ENCODE measurements at places on chromosomes 5 and 9.

DNA sequence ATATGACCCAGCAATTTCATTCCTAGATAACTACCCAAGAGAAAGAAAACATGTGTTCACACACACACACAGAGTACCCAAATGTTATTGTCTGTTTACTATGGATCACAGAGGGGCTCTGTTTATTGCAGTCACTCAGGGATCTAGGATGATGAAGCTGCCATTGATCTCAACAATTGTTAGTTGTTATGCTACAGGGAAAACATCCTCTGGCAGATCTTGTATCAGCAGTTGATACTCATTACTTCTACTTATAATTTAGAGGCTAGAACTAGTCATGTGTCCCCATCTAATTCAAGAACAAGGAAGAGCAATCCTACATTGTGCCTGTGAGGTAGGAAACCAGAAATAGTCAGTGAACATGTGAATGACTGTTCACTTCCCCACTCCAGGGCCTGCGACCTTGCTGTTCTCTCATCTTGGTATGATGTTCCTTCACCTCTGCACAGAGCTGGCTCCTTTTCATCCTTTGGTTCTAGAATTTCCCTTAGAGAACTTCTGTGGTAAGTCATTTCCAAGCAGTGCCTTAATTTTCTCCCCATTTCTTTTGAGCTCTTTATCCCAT, 30.3 kb downstream of the NMUR2 start:
- H3K27ac ChIP-seq, result no peak overlapping the region
- no peaks in the 10 kb centered on the region for H3K36me3 ChIP-seq
- no peaks in the 10 kb centered on the region for H3K4me1 ChIP-seq
- H3K4me3 ChIP-seq, result no peak overlapping the region
- no peak for DNase-seq
- H3K27me3 ChIP-seq, result no peaks in the 10 kb centered on the region

DNA sequence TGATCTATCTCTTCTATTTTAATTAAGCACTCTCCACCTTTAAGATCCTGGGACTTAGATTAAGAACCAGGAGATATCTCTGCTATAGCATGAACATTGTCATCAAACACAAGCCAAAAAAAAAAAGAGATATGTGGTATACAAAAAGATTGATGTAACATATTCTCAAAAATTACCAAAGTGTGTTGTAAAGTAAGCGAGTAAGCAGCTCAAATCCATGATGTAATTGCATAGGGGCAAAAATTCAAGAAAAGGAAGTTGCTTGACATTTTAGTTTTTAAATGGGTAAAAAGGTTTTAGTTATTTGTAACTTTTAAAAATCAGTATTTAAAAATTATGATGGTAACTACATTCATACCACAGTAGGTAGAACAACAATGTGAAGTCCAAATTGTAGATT, 40.7 kb downstream of the CNTRL start:
- no peak overlapping the region for H3K27ac ChIP-seq
- H3K4me3 ChIP-seq, result no peak overlapping the region
- no peaks in the 10 kb centered on the region for H3K27me3 ChIP-seq
- H3K4me1 ChIP-seq, result no peaks in the 10 kb centered on the region
- H3K36me3 ChIP-seq, result no peaks in the 10 kb centered on the region

DNA sequence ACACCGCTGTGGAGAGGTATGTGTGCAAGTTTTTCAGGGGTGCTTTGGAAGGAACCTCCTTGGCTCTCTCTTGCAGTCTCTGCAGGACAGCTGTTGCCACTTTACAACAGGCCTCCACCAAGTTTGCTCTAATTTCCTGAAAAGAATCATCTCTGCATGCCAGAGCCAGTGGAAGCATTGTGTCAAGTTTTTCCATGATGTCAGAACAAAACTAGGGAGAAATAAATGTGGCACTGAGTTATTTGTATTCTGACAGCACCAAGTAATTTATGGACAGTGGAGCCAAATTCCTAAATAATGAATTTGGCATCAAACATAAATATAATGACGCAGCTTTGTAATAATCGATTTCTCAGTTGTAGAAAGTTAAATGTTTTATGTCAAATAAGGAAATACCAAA, 146.9 kb downstream of the KIAA0825 start:
- H3K4me1 ChIP-seq, result no peaks in the 10 kb centered on the region
- H3K36me3 ChIP-seq, result no peaks in the 10 kb centered on the region
- no peak overlapping the region for H3K27ac ChIP-seq
- no peaks in the 10 kb centered on the region for H3K27me3 ChIP-seq

DNA sequence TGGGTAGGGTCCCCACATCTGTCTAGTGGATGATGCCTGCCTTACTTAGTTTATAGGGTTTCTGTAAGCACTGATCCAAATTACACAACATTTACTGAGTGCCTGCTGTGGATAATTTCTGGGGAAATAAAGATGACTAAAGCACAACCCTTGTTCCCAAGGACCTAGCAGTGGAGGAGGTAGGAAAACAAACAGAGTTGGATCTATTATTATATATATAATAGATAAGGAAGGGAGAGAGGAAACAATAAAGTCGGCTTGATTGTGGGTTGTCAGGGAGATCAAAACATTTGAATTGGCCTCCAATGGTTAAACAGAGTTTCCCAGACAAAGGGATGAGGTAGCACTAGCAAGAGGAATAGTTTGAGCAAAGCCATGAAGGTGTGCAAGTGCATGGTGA, 14.0 kb downstream of the IL33 start:
- no peak overlapping the region for H3K4me3 ChIP-seq
- no peaks in the 10 kb centered on the region for H3K36me3 ChIP-seq
- H3K27ac ChIP-seq, result no peak overlapping the region
- peaks cover 10% of the 10 kb centered on the region for H3K4me1 ChIP-seq

DNA sequence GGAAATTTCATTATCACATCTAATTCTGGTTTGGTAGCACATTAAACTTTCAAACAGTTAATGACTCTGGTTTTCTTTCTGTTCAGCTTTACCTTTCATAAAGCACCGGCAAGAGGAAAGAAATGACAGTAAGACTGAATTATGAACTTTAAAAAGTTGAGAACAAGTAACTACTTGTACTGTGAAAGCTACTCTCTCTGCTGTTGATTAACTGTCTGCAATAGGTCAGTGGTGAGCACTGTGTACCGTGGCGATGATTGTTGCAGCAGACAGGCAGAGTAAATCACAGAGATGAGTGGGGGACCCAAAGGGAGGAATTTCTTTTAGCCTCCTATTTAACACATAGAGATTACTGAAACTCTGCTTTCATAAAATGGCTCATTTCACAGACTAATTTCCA, 74.0 kb upstream of the MEF2C start:
- DNase-seq, result no peak
- H3K4me3 ChIP-seq, result no peak overlapping the region
- H3K36me3 ChIP-seq, result no peaks in the 10 kb centered on the region
- H3K27me3 ChIP-seq, result no peaks in the 10 kb centered on the region

DNA sequence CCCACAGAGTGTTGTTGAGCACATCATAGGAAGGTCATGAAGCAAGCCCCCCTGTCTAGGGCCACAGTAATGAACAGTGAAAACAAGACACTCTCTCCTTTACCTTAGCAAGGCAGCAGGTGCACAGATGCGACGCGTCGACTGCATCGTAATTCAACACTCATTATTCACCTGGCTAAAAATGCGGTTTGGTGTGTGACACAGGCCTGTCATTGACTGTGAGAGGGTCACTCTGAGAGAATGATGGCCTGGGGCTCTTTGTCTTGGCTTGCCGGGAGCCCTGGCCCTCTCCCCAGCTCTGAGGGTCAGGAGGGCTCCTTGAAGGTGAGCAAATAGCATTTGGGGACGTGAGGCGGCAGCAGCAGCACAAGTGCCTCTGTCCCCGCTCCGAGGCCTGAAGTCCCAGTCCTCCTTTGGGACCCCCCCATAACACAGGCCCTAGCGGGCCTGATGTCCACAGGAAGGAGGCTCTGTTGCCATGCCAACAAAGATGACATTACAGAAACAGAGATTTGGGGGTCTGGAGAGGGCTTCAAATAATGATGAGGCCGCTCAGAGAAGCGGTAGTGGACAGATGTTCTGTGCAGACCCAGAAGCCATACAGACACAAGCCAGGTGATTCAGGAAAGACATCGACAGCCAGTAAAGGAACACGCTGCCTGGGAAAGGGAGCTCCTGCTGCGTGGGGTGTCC, 46.7 kb downstream of the SHB start:
- H3K4me1 ChIP-seq, result peaks cover 82% of the 10 kb centered on the region
- H3K27me3 ChIP-seq, result no peaks in the 10 kb centered on the region
- no peak for DNase-seq
- no peak overlapping the region for H3K27ac ChIP-seq

DNA sequence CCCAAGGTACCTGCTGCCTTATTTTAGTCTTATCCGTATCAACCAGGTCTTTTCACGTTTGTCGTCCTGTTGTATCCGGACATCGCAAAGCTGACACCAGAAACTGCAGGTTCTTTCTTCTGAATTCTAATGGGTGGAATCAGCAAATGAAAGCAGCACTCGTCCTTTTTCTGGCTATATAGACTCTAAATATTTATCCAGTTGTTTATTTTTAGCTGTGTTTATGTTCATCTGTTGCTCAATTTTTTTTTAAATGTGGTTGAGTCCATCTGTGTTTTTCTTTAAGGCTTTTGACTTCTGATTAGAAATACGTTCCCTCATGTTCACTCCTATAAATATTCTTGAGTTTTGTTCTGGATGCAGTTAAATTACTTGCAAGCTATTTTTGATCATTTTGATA, 831.7 kb downstream of the MTRR start:
- H3K27ac ChIP-seq, result no peak overlapping the region
- DNase-seq, result no peak
- no peaks in the 10 kb centered on the region for H3K36me3 ChIP-seq
- H3K27me3 ChIP-seq, result no peaks in the 10 kb centered on the region
- H3K4me3 ChIP-seq, result no peak overlapping the region

GRCh38 chr5:6504677-6505415, 56.2 kb downstream of the UBE2QL1 start:
- no peak for DNase-seq
- no peaks in the 10 kb centered on the region for H3K36me3 ChIP-seq
- no peak overlapping the region for H3K27ac ChIP-seq
- no peaks in the 10 kb centered on the region for H3K27me3 ChIP-seq
- H3K4me1 ChIP-seq, result no peaks in the 10 kb centered on the region

GRCh38 chr9:19181561-19181960, 48.9 kb upstream of the DENND4C start:
- no peaks in the 10 kb centered on the region for H3K36me3 ChIP-seq
- H3K27ac ChIP-seq, result no peak overlapping the region
- no peak overlapping the region for H3K4me3 ChIP-seq
- peaks cover 24% of the 10 kb centered on the region for H3K4me1 ChIP-seq
- H3K27me3 ChIP-seq, result no peaks in the 10 kb centered on the region
- DNase-seq, result no peak

GRCh38 chr5:14286574-14287421, 143.7 kb downstream of the TRIO start:
- H3K4me3 ChIP-seq, result no peak overlapping the region
- H3K27ac ChIP-seq, result no peak overlapping the region
- peaks cover 22% of the 10 kb centered on the region for H3K36me3 ChIP-seq
- no peaks in the 10 kb centered on the region for H3K27me3 ChIP-seq
- DNase-seq, result no peak

GRCh38 chr5:7805379-7805778, 45.6 kb downstream of the CFAP90 start:
- no peak overlapping the region for H3K4me3 ChIP-seq
- no peaks in the 10 kb centered on the region for H3K36me3 ChIP-seq
- H3K27me3 ChIP-seq, result no peaks in the 10 kb centered on the region
- DNase-seq, result no peak
- no peaks in the 10 kb centered on the region for H3K4me1 ChIP-seq

- H3K27ac ChIP-seq, result no peak overlapping the region
- H3K4me1 ChIP-seq, result no peaks in the 10 kb centered on the region
- DNase-seq, result no peak
- H3K4me3 ChIP-seq, result no peak overlapping the region
- peaks cover 28% of the 10 kb centered on the region for H3K36me3 ChIP-seq
These were observed 10.7 kb downstream of the LYSMD3 start for GRCh38 chr5:90518661-90519060.

DNA sequence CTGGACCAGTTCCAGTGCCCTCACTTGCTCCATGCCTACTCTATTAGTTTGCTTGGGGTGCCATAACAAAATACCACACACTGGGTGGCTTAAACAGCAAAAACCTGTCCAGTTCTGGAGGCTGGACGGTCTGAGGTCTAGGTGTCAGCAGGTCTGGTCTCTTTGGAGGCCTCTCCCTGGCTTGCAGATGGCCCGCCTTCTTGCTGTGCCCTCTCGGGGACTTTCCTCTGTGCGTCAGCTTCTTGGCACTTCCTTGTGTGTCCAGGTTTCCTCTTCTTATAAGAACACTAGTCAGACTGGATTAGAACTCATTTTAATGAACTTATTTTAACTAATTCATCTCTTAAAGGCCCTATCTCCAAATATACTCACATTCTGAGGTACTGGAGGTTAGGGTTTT, 97.2 kb downstream of the CARTPT start:
- no peaks in the 10 kb centered on the region for H3K4me1 ChIP-seq
- H3K27me3 ChIP-seq, result no peaks in the 10 kb centered on the region
- H3K36me3 ChIP-seq, result no peaks in the 10 kb centered on the region
- H3K4me3 ChIP-seq, result no peak overlapping the region

- no peaks in the 10 kb centered on the region for H3K4me1 ChIP-seq
- H3K36me3 ChIP-seq, result no peaks in the 10 kb centered on the region
- DNase-seq, result no peak
- no peaks in the 10 kb centered on the region for H3K27me3 ChIP-seq
- H3K4me3 ChIP-seq, result no peak overlapping the region
- H3K27ac ChIP-seq, result no peak overlapping the region
These were observed 48.3 kb upstream of the LRRC14B start for GRCh38 chr5:143041-143440.

- no peaks in the 10 kb centered on the region for H3K36me3 ChIP-seq
- DNase-seq, result no peak
These were observed 205.3 kb upstream of the PANK3 start for GRCh38 chr5:168784454-168784853.

- no peak overlapping the region for H3K27ac ChIP-seq
- DNase-seq, result no peak
- no peaks in the 10 kb centered on the region for H3K36me3 ChIP-seq
- no peaks in the 10 kb centered on the region for H3K4me1 ChIP-seq
These were observed 41.7 kb downstream of the UNC5A start for GRCh38 chr5:176851871-176852658.

- no peak for DNase-seq
- no peak overlapping the region for H3K4me3 ChIP-seq
- no peaks in the 10 kb centered on the region for H3K27me3 ChIP-seq
These were observed 57.6 kb downstream of the JAK2 start for GRCh38 chr9:5042661-5043178.

DNA sequence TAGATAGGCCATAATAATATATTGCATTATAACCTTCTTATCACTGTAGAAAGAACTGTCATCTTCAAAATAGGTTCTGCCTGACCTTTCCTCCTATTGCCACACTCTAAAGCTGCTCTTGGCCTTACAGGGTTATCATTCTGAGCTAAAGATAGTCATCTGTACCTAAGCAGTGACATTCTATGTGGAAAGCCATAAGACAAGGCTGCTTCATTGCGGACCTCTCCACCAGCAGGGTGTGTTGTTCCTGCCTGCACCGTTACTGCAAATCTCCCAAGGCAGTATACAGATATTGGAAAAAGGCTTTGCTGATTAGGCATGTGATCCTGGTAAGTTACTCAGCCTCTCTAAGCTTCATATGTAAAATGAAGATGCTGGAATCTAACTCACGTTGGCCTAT, 8.1 kb downstream of the ZNF622 start:
- peaks cover 6% of the 10 kb centered on the region for H3K4me1 ChIP-seq
- no peak for DNase-seq
- H3K27me3 ChIP-seq, result no peaks in the 10 kb centered on the region
- H3K4me3 ChIP-seq, result no peak overlapping the region
- peak overlapping the region; percentile 40 for H3K27ac ChIP-seq

GRCh38 chr9:115359017-115359780, 241.2 kb upstream of the TNC start:
- H3K27me3 ChIP-seq, result no peaks in the 10 kb centered on the region
- peaks cover 11% of the 10 kb centered on the region for H3K4me1 ChIP-seq
- H3K4me3 ChIP-seq, result no peak overlapping the region
- H3K27ac ChIP-seq, result no peak overlapping the region
- peak; percentile 21 for DNase-seq
- no peaks in the 10 kb centered on the region for H3K36me3 ChIP-seq

Measured in large intestine (tissue), 12 donors.